A549 treated with ZK216348 at 1 μM for 4 hours (cell line): ENCODE measurements at places on chromosomes 16 and 17. TPM values are rescaled to one million over a fixed set of nuclear protein-coding genes. Genes with fewer than 3 reads are reported as not detected.

Gene SCNN1B
- 0.09 to 0.34 TPM (median 0.21 TPM) in 5 replicates for total RNA-seq

Gene RAB37
- total RNA-seq, result 1.0 to 2.1 TPM (median 1.3 TPM) in 5 replicates

Gene UQCRC2
- total RNA-seq, result 154 to 288 TPM (median 172 TPM) in 5 replicates

Gene HSPB9
- not detected in 5 replicates for total RNA-seq

Gene SPATA32
- total RNA-seq, result 0.11 to 0.41 TPM (median 0.19 TPM) in 5 replicates

Gene B9D1
- 35.4 to 45.6 TPM (median 42.6 TPM) in 5 replicates for total RNA-seq

Gene C17orf50
- total RNA-seq, result 0.38 to 0.56 TPM in 2 of 5 replicates, not detected in the others

Gene ZNF629
- total RNA-seq, result 15.6 to 17.9 TPM (median 17.8 TPM) in 5 replicates

Gene PRSS33
- total RNA-seq, result not detected in 5 replicates

Gene SPN
- 0.08 TPM in 1 of 5 replicates, not detected in the others for total RNA-seq

Gene FAM20A
- not detected in 5 replicates for total RNA-seq

Gene KRTAP2-2
- not detected in 5 replicates for total RNA-seq

Gene WNT3
- 3.8 to 5.2 TPM (median 4.8 TPM) in 5 replicates for total RNA-seq

Gene HNF1B
- total RNA-seq, result 17.9 to 24.3 TPM (median 22.8 TPM) in 5 replicates

Gene CCL17
- total RNA-seq, result not detected in 5 replicates

Gene RNF43
- total RNA-seq, result 0.34 to 0.64 TPM (median 0.39 TPM) in 5 replicates
